ENCODE measurements at places on chromosomes 7 and 10.
A peak's percentile ranks its signal among the peaks of the same experiment; 100 is the strongest.

DNA sequence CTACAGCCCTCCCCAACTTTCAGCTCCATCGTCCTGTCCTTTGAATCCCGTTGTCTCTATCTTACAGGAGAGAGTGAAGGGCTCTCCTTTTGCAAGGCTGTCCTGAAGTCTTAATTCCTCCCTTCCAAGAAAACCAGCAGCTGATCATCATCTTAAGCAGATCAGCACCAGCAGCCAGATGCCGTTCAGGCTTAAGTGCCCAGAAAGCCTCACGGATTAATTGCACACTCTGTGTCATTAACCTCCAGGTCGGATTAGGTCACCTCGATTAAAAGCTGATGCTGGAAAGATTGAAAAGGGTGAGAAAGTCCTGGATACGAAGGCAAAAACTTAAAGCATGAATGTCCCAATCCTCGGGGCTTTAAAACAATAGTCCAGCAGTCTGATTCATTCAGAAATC, 24.8 kb upstream of the ADARB2 start:
- no peak for DNase-seq

DNA sequence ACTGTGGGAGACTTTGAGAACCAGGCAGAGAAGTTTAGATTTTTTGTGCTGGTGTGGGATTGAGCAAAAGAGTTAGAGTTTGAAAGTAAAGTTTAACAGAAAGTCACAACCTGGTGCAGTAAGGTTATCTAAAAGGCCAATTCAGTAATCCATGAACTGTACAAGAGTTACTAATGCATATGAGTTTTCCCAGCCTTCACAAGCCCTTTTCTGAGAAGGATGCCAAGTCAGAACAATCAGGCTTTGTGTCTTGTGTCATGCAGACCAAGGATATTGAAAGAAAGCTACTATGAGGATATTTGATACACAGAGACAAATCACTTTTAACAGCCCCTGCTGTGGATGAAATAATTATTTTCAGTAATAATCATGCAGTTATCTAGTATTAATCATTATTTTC, 68.8 kb upstream of the MYO3A start:
- no peak for DNase-seq

- DNase-seq, result no peak
Observed at GRCh38 chr10:104989880-104990279, 348.8 kb downstream of the SORCS3 start.

DNA sequence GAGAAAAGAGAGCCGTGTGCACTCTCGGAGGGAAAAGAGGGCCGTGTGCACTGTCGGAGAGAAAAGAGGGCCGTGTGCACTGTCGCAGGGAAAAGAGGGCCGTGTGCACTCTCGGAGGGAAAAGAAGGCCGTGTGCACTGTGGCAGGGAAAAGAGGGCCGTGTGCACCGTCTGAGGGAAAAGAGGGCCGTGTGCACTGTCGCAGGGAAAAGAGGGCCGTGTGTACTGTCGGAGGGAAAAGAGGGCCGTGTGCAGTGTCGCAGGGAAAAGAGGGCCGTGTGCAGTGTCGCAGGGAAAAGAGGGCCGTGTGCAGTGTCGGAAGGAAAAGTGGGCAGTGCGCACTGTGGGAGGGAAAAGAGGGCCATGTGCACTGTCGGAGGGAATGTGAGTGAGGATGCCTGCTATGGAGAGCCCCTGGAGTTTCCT, 188.7 kb downstream of the DNAJB6 start:
- DNase-seq, result no peak

DNA sequence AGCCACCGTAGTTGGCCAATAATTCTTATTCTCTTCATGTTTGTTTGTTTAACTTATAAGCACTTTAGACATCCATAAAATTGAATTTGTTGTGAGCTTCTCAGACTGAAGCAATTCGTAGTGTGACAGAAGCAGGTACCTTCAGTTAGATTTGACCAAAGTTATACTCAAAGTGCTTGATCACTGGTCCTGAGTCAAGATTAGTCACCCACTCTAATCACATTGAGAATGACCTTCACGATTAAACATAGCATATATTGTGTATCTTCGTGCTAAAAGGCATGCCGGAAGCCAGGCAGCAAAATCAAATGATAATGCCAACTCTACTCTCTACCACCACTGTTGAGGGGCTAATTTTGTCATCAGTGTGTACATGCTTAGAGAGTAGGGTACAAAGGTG, 763.7 kb upstream of the MBL2 start:
- no peak for DNase-seq

- DNase-seq, result peak; percentile 70
Observed at GRCh38 chr10:70461397-70462348, 16.9 kb upstream of the PALD1 start.

DNA sequence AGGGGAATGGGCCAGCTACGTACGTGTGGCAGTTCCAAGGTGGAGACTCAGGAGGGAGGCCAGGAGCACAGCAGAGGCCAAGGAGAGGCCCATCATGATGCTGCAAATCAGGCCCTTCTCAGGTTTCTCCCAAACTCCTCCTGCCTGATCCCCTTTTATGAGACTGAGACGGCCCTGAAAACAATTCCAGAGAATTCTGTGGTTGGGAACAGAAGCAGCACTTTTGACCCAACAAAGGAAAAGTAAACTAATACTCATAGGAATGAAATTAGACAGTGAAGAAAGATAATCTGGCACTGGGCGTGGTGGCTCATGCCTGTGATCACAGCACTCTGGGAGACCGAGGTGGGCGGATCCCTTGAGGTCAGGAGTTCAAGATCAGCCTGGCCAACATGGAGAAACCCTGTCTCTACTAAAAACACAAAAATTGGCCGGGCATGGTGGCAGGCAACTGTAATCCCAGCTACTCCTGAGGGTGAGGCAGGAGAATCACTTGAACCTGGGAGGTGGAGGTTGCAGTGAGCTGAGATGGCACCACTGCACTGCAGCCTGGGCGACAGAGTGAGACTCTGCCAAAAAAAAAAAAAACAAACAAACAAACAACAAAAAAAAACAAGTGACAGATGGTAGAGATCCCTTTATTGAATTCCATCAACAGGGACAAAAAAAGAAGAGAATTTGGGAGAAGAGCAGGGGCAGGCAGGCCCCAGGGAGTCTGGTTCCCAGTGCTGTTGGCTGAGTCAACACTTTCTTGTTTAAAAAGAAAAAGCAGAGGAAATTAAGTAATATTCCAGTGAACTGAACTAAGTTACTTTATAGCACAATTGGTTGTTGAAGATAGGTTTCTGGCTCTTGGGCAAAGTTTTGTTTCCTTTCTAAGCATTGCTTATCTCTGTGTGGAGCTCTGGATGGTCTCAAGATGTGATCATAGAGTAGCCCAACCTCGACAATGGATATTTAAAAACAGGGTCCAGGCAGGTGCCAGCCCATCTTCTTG, at the start of gene CCL26:
CCL26 (minus strand) TSS at position 131 of the 997 bp plus-strand sequence; CDS start at position 96, 35 bp downstream.
- DNase-seq, result no peak

DNA sequence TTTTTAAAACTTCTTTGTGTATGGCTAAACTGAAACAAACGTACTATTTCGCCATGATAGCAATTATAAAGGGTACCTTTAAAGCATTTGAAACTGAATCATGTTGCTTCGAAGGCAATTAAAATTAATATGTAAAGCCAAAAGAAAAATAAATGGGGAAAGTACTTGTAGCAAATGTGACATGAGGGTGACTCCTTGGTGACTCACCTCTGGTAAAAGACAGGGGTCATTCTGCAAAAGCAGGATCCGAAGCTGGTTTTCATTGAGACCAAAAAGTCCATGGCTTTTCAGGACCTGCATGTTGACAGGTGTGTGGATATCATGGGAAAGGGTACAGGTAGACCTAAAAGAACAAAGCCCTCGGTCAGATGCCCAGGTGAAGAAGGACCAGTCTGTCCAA, 1.5 kb downstream of the ZC3HAV1L start:
- no peak for DNase-seq

DNA sequence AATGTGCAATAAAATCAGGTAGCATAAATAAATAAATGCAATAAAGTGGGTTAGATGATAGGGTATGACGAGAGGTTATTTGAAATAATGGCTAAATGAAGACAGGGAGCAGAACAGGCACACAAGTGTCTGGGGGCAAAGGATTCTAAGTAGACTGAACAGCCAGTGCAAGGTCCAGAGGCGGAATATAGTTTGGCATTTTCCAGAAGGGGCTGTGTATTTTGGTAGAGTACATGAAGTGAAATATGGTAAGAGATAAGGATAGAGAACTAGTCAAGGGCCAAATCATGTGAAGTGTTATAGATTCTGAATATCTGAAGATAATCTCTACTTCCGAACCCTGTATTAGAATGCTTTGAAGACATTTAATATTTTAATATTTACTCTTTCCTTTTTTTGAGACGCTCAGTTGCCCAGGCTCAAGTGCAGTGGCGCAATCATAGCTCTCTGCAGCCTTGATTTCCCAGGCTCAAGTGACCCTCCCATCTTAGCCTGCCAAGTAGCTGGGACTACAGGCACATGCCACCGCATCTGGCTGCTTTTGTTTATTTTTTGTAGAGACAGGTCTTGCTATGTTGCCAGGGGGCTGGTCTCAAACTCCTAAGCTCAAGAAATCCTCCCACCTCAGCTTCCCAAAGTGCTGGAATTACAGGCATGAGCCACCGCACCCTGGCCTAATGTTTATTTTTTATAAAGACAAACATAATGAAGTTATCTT, 44.4 kb upstream of the CD36 start:
- DNase-seq, result no peak

DNA sequence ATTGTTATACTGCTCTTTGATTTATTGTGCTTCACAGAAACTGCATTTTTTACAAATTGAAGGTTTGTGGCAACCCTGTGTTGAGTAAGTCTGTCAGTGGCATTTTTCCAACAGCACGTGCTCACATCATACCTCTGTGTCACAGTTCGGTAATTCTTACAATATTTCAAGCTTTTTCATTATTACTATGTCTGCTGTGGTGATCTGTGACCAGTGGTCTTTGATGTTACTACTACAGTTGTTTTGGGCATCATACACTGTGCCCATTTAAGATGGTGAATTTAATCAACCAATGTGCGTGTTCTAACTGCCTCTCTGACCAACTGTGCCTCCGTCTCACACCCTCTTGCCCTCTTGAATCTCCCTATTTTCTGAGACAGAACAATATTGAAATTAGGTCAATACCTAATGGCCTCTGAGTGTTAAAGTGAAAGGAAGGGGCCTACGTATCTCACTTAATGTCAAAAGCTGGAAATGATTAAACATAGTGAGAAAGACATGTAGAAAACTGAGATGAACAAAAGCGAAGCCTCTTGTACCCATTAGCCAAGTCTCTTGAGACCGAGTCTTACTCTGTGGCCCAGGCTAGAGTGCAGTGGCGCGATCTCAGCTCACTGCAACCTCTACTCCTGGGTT, 20.2 kb upstream of the ASL start:
- no peak for DNase-seq

DNA sequence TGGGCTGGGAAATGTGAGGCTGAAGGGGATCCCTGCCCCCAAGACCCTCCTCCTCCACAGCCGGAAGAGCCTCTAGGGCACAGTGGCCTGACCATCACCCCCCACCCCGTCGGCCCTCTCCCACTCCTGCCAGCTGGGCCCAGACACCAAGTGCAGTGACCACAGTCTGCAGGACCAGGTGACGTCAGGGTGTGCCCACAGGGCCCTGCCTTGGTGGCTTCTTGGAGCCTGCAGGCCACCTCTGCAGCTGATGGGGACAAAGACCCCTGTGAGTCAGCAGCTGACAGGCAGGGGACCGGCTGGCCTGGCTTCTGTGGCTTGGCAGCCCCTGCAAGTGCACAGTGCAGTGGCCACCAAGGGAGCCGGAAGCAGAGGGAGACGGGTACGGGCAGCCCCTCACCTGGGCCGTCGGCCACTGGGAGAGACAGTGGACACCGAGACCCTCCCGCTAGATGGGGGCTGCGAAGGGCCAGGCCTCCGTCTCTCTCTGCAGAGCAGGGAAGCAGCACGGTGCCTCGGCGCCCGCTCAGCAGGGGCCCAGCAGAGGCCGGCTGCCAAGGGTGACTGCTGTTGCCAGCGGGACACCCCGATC, 274.6 kb downstream of the ELFN1 start:
- DNase-seq, result no peak

DNA sequence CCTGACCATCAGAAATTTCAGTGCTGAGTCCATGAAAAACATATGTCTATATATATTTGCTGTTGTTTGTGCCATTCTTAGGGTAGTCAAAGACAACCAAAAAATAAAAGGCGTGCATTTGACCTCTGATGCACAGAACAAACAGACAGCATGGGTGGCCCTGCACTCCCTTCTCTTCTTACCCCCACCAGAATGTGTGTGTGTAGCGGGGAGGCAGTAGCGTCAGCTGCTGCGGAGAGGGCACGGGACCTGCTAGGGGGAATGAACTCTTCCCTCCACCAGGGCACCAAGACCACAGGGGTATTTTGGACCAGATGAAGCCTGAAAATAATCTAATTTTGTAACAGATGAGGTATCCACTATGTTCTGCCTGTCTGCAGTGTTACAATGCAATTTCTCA, 277.7 kb upstream of the ZNF32 start:
- DNase-seq, result no peak

DNA sequence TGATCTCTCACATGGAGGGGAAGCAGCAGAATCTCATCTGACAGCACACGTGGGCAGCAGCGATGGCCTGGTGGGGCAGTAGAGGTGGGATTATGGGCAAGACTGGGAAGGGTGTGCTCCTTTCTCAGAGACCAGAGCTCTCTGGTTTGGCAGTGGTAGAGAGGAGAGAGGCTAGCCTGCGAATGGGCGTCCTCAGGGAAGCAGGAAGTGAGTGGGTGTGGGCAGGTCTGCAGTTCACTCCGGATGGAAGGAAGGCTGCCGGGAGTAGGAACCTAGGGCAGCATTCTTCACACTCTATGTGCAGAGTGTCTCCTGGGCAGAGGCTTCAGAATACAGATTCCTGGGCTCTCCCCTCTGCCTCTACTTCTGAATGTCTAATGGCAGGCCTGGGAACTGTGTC, 162.8 kb upstream of the BMPER start:
- DNase-seq, result no peak

DNA sequence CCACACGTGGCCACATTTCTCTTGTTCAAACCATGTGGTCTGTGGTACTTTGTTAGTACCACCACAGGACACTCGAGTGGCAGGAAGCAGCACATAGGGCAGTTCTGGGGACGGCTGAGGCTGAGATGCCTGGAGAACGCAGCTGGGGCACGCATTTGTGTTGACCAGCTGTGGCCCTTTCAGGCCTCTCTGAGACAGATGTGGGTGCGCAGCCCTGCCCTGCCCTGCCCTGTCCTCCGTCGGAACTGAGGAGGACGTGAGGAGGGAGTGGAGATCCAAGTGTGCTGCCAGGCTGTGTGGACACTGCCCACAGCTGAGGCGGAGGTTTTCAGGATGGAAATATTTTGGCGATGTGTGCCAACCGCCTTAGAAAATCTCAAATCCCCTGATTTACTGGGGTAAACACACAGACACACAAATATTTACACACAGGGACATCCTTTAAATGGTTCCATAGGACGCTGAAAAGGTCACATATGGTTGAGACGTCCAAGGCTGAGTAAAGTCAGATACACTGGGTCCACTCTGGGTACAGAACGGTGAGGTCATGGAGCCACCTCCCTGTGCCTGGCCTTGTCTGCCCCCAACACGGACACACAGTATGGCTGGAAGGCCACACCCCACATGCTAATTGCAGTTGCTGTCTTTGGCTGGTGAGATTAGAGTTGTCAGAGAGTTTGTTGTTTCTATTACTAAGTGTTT, 14.8 kb downstream of the BHLHA15 start:
- no peak for DNase-seq

- no peak for DNase-seq
Observed at GRCh38 chr7:50577569-50577968, 12.4 kb upstream of the DDC start.

GRCh38 chr7:107179326-107180164, 10.7 kb downstream of the HBP1 start:
- DNase-seq, result no peak

Measured in Kasumi-1 (cell line).